ENCODE measurements at places on chromosomes 6 and 20. TPM values are rescaled to one million over a fixed set of nuclear protein-coding genes. Genes with fewer than 3 reads are reported as not detected.

Gene OPRL1
- 2.7 TPM for total RNA-seq

Gene ULBP2
- 1.4 TPM for total RNA-seq

Gene SCRT2
- not detected for total RNA-seq

Gene STMND1
- not detected for total RNA-seq

Gene PROKR2
- not detected for total RNA-seq

Gene PXMP4
- 4.2 TPM for total RNA-seq

Gene CLVS2
- total RNA-seq: not detected

Gene NOX3
- not detected for total RNA-seq

Gene WFDC10B
- not detected for total RNA-seq

Gene WFDC12
- total RNA-seq: not detected

Gene PRICKLE4
- total RNA-seq: 6.4 TPM

Gene LAMA4
- total RNA-seq: 497 TPM

Gene ESR1
- total RNA-seq: not detected
